Stimulated activated CD4-positive, alpha-beta T cell treated with anti-CD3 and anti-CD28 coated beads, TNF-alpha, amount 100 ng/mL, for 48 hours (primary cell): ENCODE measurements at places on chromosomes 5 and 9.

DNA sequence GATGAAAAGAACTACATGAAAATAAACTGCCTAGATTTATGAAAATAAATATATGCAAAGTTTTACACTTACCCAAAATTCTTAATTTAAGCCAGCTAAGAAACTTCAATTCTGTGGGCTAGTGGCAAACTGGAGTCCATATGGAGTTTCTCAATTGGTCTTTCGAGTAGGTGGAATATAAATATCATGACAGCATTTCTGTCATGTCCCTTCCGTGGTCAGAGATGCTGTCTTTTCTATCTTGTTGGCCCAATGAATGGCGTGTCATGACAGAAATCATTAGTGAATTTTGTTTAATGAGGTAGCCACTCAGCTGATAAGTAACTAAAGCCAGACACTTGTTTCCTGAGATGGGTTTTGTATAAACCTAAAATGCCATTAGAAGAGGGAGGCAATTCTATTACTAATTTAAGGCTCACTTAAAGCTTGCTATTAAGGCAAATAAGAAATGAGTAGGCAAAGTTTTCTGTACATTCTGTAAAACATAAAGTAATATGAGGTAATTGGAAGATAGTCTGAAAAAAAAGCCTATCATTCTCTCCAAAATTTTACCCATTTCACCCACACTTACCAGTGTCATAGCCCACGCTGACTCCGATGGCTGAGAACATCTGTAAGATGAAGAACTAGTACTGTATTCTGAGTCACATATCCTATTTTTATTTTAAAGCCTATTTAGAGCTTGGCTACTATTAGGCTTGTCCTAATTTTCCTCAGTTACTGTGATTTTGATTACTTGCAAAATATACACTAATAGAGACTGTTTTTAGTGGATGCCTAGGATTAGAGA is 419.3 kb upstream of the MEF2C start:
- DNase-seq: no peak

GRCh38 chr9:31418419-31418818 is 966.0 kb upstream of the ACO1 start:
- DNase-seq: no peak

GRCh38 chr5:123710031-123710430 is 198.1 kb downstream of the CSNK1G3 start:
- no peak for DNase-seq

DNA sequence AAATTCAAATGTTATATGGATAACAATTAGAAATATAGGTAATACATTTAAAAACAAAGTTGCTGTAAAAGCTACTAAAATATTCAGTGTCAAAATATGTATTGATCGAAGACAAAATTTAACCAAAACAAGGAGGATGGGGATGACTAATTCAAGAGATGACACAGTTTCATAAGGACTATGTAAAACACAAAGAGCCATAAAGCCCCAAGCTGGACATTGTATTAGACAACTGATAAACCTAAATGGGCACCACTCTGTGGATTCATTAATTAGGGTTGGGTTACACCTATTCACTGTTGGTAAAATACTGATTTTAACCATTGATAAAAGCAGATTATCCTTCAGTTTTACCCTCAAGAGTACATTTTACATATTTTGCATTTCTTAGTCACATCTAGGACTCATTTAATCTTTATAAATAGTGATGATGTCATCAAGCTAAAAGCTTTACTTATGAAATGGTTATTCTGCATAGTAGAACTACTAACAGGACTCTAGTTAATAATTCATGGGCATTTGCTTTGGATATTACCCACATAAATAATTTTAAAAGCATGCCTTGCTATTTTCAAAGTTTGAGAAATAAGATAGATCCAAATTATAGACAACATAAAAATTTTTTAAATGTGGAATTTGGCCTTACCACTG is 13.7 kb downstream of the TUT7 start:
- DNase-seq: no peak

- no peak for DNase-seq
Measured at GRCh38 chr5:120988491-120988890, 524.4 kb downstream of the PRR16 start.

DNA sequence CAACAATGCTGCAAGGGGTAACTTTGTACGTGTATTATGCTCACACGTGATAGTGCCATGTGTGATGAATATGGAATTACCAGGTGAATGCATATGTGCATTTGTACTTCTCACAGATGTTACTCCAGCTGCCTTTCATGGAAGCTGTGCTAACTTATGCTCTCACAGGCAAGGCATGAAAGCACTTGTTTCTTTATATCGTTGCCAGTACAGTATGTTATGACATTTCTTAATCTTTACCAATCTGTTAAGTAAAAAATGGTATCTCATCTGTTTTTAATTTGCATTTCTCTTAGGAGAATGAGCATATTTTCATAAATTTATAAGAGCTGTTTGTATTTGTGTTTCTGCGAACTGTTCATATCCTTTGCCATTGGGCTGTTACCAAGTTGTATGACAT is 311.8 kb upstream of the DMRT1 start:
- no peak for DNase-seq

DNA sequence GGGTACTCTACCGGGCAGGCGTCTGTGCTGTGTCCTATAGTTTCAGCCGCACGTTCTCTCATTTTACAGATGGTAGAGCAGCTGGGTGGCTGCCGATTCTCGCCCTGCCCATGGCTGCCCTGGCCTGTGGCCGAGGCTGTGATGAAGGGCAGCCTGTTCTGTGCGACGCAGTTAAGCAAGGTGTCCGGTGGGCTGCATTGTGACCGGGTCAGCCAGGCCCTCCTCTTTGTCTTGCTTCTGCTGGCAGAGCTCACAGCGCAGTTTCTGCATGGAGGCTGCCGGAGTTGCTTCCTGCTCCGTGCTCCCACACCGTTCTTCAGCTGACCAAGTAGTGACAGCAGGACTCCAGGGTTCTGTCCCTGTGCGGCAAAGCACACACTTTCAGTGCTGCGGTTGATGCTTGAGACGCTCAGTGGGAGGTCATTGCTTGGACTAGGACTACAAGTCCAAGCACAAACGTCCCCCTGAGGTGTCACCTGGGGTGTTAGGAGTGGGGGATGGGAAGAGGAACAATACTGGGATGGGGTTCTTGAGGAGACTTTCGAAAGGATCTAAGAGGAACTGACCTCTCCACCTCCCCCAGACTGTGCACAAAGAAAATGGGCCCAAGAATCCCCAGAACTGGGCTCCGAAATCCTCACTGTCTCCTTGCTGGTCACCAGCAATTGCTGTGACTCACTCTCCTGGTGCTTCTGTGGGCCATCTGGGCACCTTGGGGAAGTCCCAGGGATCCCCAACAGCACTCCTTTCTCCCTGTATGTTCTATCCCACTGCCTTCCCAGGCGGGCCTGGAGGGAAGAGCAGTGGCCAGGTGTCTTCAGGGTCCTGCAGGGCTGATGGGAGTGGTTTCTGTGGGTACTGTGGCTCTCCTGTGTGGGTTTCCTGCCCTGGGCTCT is 58.2 kb downstream of the GADD45G start:
- no peak for DNase-seq

- no peak for DNase-seq
Measured at GRCh38 chr5:61000887-61001286, 55.9 kb downstream of the NDUFAF2 start.

DNA sequence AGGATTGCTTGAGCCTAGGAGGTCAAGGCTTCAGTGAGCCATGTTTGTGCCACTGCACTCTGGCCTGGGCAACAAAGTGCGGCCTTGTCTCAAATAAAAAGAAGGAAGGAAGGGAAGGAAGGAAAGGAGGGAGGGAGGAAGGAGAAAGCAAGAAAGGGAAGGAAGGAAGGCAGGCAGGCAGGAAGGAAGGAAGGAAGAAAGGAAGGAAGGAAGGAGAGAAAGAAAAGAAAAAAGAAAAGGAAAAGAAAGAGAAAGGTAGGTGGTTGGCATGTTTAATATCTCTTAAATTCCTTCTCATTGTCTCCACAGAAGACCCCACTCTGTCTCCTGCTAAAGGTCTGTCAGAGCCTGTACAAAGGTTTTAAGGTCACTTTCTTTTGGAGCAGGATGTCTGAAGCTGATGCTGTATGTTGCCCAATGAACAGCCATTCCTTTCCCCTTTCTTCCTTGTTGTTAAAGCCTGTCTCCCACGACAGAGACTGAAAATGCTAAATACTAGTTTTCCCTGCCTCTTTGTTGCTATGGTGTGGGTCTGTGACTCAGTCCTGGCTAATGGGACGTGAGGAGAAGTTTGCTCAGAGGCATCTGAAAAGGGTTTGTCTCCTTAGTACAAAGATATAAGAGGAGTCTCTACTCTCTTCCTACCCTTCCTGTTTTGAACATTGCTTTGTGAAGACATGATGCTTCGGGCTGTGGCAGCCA is 213.3 kb downstream of the PCSK1 start:
- DNase-seq: no peak

DNA sequence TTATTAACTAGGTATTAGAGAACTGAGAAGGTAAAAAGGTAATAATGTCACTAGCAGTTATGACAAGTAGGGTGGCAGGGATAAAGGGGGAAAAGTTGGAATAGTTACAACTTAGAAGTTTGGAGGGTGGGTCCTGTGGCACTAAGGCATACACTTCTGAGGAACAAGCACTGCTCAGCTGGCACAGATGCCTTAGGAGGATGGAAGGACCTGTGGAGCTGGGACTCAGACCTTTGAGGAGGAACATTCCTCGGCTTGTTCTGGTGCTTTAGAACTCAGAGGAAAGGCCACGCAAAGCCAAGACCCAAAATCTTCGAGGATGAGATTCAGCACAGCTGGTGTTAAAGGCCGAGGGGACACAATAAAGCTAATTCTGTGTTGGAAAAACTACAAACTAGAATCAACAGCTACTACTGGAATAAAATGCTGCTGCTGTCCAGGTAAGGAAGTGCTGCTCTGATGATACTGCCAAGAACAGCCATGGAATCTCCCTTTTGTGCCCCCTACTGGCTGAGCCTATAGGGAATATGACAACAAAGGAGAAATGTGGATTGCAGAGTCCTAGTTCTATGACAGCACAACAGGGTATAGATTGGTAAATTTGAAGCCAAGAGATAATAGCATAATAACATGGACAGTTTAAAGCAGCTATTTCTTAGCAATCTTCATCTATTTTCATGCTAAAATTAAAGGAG is 126.7 kb downstream of the SLC25A46 start:
- no peak for DNase-seq

- DNase-seq: no peak
Measured at GRCh38 chr5:109164001-109164400, 245.8 kb downstream of the PJA2 start.

- no peak for DNase-seq
Measured at GRCh38 chr5:151676719-151677118, 10.0 kb downstream of the SPARC start.

DNA sequence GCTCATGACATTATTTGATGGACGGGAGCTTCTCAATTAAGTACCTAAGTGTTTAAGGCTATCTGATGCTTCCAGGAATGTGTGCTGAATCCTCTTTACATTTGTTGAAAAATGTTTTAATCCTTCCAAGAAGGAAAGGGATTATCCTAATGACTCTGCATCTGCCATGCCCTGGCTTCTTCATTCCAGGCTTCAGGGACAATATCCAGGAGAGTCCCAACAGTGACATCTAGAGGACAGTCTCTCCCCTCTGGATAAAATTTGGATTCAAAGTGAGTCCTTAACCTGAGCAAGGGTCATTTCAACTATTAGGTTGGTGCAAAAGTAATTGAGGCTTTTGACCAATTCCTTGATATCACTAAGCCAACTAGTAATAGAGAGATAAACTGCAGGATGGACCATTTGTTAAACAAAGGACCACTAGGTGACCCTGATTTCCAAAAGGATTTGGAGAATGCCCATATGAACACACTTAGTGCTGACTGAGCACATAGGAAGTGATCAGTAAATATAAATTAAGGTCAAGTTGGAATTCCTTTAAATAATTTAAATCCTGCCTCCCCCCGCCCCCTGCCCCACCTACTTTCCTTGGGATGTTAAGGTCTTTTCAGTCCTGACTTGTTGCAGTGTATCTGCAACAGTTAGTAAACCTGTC is 19.1 kb downstream of the TNFSF8 start:
- no peak for DNase-seq

DNA sequence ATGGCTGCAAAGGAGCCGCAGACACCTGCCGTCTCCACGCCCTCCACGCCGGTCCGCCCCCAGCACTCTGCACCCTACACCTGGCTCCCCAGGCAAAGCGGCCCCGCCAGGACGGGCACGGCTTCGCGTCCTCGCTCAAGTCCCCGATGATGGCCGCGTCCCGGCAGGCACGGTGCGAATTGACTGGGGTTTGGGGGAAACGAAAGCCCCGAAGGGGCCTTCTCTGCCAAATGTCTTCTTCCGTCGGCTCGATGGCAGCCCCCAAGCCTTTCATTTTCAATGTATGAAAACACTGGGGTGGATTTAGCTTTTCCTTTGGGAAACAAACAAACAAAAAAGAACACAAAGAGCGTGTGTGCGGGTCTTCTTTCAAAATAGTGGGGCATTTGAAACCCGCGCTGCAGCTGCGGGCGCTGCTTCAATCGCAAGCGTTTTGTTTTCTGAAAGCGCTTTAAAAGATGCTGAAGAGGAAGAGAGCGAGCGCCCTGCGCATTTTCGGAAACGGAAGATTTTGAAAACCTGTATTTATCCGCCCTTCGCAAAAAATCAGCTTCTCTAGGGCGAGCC is 160.0 kb downstream of the RMI1 start:
- DNase-seq: no peak

DNA sequence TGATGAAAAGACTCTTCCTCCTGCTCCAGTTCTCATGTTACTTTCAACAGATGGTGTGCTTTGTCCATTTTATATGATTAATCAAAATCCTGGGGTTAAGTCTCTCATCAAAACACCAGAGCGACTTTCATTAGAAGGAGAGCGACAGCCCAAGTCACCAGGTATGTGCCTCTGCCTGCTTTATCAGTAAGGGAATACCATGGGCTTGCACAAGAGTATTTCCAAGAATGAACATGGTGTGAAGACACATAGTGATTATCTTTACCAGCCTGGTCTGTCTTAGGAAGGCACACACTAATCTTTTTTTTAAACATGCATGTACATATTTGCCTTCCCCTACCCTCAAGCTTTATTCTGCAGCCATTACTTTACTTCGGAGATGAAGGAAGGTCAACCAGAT is 15.2 kb downstream of the NUP214 start:
- DNase-seq: no peak

DNA sequence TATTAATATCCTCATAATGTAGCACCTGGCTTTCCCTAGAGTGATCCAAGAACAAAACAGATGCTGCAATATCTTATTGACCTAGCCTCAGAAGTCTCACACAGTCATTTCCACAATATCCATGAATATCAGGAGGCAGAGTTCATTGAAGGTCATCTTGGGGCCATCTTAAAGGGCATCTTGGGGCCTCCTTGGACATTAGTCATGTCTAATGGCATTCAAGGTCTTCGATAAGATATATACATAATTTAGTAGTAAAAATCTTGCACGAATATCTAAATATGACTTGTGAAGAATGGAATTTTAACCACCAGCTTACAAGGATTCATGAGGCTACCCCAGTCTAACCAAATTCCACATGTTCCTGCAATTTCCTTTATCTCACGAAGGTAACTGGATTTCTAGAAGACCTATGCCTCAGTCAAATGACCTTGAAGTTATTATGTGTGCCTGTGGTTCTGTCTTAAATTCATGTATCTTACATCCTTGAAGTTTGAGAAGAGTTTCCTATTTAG is 163.6 kb upstream of the SPEF2 start:
- DNase-seq: no peak

GRCh38 chr5:64165500-64166200 is at the start of gene RNF180:
Gene RNF180 (plus strand): TSS chr5:64165843. CDS start chr5:64200808, 34,965 bp downstream.
- no peak for DNase-seq
